ENCODE measurements at places on chromosomes 11 and 22.

GRCh38 chr11:127994736-127995135 is 592.6 kb downstream of the ETS1 start:
- DNase-seq: no peak

DNA sequence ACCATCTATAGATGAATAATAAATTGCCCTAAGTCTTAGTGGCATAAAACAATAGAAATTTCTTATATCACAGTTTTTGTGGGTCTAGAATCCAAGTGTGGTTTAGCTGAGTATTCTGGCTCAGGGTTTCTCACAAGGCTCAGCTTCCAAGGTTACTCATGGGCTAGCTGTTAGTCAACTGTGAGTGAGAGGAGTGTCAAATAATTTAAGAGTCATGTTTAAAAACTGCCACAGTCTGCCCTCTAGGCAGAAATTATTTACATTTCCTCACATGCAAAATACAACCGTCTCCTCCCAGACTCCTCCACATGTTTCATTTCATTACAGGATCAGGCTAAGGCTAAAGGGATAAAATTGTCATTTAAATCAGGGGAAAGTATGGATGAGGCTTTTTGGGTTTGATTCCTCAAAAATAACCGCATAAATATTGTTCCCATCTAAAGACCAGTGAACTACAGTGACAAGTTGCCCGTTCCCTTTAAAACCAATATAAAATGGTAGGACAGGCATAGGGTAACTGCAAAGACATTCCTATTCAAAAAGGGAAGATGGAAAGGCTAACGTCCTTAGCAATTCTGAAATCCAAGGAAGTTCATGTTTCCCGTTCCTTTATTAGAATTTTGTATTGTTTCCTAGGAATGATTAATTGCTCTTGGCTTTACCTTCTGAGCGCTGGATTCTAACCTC is 324.3 kb downstream of the DYNC2H1 start:
- no peak for DNase-seq

DNA sequence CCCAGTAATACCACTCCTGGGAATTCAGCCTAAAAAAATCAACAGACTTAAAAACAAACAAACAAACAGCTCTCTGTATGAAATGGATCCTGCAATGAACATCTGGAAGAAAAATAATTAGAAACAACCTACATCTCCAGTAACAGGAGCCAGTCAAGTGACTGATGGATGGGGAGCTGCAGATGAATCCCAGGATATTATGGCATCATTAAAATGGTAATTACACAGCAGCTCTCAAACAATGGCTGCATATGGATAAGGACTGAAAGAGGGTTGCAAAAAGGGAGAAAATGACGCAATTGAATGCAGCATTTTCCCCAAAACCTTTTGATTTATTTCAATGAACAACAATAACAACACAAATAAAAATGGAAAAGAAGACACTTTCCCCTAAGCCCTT is 4.1 kb downstream of the NPTXR start:
- no peak for DNase-seq

DNA sequence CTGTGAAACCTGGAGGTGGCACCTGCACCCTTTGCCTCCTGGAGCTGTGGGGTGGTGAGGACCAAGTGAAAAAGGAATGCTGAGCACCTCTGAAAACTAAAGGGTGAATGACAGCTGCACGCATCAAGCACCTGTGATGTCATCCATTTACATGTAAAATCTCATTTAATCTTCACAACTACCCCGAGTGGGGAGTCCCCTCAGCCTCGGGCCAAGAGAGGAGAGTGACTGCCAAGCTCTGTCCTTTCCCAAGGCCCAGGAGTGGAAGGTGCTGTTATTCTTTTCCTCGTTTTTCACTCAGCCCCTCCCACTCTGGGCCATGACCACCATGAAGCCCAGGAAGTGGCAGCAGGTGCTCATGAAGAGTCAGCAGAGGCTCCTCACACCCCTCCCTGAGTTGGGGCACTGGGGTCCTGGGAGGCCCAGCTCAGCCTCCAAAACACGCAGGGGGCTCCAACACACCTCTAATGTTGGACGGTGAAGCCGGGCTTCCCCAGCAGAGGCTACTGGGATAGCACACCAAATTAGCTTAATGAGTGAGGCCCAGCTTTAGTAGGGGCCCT is 35.7 kb downstream of the NECTIN1 start:
- DNase-seq: no peak

- DNase-seq: no peak
Observed at GRCh38 chr11:81253244-81253643, 1480.4 kb downstream of the FAM181B start.
